Activated CD8-positive, alpha-beta memory T cell treated with anti-CD3 and anti-CD28 coated beads, Interleukin-2, amount 10 ng/mL, durations not matched to agents 7 days and 5 days (primary cell): ENCODE measurements at places on chromosomes 6 and 20. TPM values are rescaled to one million over a fixed set of nuclear protein-coding genes. Genes with fewer than 3 reads are reported as not detected.

DNA sequence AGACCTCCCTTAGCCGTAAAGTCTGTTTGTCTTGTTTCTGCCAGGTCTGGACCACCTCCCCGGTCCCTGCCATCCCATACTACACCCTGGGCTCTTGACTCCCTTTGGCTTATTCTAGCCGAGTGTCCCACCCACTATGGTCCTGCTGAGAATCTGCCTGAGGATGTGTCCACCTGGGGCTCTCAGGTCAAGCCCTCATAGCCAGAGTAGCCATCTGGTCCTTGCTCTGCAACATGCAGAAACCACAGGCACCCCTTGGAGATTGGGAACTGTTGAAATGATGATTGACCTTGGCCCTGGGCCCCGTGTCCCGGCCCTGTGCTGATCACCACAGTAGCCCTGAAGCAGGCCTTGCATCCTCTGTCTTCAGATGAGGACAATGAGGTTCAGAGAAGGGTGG, 44.0 kb downstream of the VSTM2L start:
- peak; percentile 3 for DNase-seq

HINT3 gene
- total RNA-seq: 9.3 TPM

DNA sequence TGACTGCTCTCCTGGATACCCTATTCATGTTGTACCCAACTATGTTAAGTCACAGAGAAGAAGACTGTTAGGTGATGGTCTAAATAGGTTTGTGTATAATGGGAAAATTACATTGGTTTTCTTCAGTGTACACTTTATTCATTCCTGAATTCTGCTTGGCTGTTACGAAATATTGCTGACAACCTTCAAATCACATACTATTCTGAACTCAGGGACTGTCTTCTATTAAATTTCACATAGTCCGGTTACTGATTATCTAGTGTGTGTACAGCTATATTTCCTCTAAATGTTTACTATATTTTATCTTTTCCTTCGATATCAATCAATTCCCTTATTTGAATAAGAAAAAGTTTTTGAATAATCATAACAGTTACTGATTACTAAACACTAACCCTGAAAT, 1090.3 kb upstream of the CITED2 start:
- DNase-seq: no peak

DNA sequence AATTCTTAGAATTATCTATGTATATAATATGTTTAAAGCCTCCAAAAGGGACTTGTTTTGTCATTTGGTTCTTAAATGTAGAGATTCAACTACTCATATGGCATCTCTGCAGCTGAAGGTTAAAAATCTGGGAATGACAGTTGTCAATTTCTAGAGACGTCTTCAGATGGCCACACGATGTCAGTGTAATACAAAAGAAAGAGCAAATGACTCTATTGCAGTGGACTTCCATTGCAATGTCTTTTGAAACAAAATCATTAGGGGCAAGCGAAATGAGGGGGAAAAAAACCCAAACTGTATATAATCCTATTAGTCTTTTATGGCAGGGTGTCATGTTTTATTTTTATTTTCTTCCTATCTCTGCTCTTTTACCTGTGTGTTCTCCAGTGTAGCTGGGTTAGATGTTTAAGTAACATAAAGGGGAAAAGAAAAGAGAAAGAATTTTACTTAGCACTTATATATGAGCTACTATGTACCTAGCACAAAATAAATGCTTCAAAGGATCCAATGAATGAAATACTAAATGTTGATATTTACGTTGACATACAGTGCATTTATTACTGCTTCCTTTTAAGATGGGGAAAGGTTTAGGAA, 26.2 kb downstream of the CCN2 start:
- no peak for DNase-seq

DNA sequence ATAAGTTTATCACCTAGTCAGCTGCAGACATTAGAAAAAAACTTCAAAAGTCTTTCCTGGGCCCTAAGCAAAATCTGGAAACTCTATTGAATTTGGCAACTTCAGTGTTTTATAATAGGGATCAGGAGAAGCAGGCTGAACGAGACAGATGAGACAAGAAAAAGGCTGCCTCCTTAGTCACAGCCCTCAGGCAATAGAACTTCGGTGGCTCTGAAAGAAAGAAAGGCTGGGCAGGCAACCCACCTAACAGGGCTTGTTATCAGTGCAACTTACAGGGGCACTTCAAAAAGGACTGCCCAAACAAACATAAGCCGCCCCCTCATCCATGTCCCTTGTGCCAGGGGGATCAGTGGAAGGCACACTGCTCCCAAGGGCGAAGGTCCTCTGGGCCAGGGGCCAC, 657.9 kb upstream of the HS3ST5 start:
- DNase-seq: no peak

DNA sequence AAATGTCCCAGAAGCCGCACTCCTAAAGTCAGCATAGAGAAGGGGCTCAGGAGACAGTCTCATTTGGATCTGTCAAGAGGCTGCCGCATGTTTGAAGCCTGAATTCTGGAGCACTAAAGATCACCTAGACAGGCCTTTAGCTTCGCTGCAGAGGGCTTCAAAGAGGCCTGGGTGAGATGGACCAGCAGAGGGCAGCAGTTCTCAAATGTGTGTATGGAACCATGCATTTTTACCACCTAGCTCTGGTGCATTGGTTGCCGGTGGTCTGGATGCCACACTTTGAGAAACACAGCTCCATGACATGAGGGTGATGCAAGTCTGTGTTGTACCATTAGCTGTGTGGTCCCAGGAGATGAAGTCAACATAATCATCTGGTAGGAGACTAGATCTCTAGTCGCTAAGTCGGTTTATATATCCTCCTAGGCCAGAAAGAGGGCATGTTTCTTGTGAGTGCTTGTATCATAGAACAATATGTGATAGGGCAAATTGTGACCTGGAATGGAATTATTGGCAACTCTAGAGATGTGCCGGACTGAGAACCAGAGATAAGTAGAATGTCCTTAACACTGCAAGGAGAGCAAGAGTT, 64.8 kb downstream of the KIAA0319 start:
- peak; percentile 84 for DNase-seq

ZNF391 gene
- 0.73 TPM for total RNA-seq

- no peak for DNase-seq
Observed at GRCh38 chr6:118788702-118789101, 105.2 kb upstream of the ASF1A start.

TRIM10 gene
- total RNA-seq: not detected

GRCh38 chr6:75350156-75350555, 65.6 kb upstream of the TMEM30A start:
- DNase-seq: no peak

RFX6 gene
- not detected for total RNA-seq

SLC35D3 gene
- not detected for total RNA-seq

GRCh38 chr6:136230219-136230853, 19.8 kb downstream of the MTFR2 start:
- no peak for DNase-seq

HSPA12B gene
- total RNA-seq: not detected

DNA sequence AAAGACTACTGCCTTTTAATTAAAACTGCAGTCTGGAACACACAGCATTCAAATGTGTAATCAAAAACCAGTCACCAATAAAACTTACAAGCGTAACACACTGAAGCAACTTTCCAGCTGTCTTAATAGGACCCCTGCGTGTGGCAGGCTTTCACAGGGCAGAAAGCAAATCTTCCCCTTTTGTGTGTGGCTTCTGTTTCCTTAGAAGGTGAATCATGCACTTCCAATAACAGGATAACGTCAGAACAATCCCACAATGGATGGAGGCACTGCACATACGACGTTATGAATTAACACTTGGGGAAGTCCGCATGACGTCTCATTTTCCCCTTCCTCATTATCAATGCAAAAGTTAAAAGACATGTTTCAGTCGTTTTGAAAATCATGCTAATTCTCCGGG, 44.8 kb downstream of the INSM1 start:
- no peak for DNase-seq

SLC17A2 gene
- not detected for total RNA-seq

ZSCAN16 gene
- 7.5 TPM for total RNA-seq
